ENCODE measurements at places on chromosomes 3 and 15. TPM values are rescaled to one million over a fixed set of nuclear protein-coding genes. Genes with fewer than 3 reads are reported as not detected.
A peak's percentile ranks its signal among the peaks of the same experiment; 100 is the strongest.

The NDUFAF3 gene
- total RNA-seq: 165 TPM

The TMC3 gene
- total RNA-seq: not detected

The INSYN1 gene
- total RNA-seq: 155 TPM

The FAM107A gene
- total RNA-seq: 95.2 TPM

The CCDC51 gene
- total RNA-seq: 11.9 TPM

DNA sequence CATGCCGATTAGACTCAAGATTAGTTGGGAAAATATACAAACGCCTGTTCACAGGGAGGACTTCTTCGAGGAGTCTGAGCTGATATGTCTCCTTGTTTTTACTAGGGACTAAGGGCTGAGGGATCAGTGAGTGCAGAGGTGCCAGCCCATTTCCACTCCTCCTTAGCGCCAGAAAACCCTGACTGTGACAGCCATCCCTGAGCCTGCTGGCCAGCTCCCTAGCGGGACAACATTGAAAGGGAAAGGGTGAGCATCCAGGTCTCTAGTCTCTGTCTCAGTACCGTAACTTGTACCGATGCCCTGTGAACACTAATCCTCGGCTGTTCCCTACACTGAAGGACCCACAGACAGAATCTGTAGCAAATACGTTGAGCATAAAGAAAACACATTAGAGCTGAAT lies 243.4 kb downstream of the WNT5A start:
- DNase-seq: no peak

DNA sequence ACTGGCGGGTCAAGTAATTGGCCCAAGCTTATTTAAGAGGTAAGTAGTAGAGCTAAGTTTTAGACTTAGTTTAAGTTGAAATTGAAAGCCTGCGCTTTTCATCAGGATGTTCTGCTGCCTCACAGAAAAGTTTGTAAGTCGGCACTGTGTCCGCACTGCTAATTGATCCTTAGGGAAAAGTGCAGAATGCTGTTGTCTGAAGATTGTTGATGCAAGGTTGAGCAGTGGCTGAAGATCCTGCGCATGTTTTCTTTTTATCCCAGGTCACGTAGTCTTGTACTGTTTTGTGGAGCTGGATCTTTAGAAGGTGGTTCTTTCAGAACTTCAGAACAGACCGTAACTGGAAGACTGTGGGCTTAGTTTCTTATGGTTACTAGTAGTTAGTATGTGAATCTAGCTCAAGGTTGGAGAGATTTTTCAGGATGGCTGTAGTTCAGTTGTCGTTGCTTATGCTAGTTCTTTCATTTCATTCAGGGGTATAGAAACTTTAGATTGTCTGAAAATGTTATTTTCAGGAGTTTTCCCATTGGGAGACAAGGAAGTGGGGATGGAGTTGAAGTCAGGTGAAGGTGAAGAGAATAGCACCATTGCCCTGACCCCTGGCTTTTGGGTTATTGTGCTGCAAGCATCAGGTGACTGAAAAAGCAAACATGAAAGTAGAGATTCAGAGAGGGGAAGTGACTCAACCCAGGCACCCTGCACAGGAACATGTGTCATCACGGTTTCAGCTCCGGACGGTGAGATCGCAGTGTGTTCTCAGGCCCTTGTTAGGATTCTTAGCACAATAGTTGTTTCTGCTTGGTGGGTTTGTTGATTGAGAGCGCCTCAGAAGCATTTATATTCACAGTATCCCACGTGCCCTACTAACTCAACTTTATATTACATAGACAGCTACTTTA lies 32.8 kb downstream of the AKAP13 start:
- DNase-seq: peak; percentile 50

DNA sequence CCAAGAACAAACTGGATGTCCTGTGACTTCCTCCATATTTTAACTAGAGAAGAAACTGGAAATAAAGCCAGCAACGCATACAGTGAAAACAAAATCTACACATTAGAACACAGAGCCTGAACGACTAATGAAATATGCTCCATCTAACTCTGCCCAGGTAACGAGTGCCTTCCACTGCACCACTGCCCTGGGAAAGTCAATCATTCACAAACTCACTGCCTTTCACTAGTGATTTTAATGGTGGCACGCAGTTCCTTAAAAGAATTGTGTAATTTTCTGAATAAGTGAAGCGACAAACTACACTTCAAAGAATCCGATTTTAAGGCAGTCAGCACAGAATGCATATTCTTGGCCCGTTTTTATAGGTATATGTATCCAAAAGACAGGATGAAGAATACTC lies 416.0 kb downstream of the SHQ1 start:
- DNase-seq: no peak

- DNase-seq: no peak
Observed at GRCh38 chr3:2510591-2511145, 412.0 kb downstream of the CNTN4 start.

DNA sequence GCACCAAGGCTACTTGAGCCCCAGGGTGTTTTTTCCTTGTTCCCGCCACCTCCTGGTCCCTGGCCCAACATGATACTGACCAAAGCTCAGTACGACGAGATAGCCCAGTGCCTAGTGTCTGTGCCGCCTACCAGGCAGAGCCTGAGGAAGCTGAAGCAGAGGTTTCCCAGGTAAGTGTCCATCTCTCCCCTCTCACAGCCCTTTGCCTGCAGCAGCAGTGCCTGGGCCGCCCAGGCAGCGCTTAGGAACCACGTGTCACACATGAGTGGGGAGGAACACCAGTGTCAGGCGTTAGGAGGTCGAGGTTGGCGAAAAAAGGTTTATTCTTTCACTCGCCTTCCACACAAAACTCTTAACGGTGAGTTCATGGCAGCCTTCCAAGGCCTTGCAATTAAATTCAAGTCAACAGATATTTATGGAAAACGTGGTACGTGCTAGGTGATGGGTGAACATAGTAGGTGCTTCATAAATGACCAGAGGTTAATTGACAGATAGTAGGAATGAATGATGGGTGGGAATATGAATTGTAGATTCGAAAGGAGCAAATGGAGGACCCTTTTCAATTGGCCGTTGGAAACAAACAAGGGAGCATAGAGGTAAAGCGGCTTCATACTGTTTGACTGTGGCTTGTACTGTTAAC lies 486 bp downstream of the CDIN1 start:
- no peak for DNase-seq

- DNase-seq: no peak
Observed at GRCh38 chr15:63157891-63158431, 684 bp upstream of the RPS27L start.

- DNase-seq: no peak
Observed at GRCh38 chr3:160968761-160969160, 136.4 kb downstream of the B3GALNT1 start.

GRCh38 chr15:68650901-68651709 lies 72.3 kb downstream of the CORO2B start:
- DNase-seq: peak; percentile 68

- no peak for DNase-seq
Observed at GRCh38 chr3:15341030-15341726, 8.8 kb upstream of the SH3BP5 start.

GRCh38 chr3:102059145-102059943 lies 210.0 kb downstream of the NFKBIZ start:
- DNase-seq: no peak

- DNase-seq: no peak
Observed at GRCh38 chr15:74157868-74158827, 15.4 kb upstream of the ISLR start.

- no peak for DNase-seq
Observed at GRCh38 chr3:85259748-85260147, 301.0 kb downstream of the CADM2 start.

DNA sequence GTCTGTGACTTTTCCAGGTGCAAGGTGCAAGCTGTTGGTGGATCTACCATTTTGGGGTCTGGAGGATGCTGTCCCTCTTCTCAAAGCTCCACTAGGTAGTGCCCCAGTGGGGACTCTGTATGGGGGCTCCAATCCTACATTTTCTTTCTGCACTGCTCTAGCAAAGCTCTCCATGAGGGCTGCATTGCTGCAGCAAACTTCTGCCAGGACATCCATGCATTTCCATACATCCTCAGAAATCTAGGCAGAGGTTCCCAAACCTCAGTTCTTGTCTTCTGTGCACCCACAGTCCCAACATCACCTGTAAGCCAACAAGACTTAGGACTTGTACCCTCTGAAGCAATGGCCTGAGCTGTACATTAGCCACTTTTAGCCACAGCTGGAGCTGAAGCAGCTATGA lies 694.5 kb upstream of the BCHE start:
- no peak for DNase-seq

DNA sequence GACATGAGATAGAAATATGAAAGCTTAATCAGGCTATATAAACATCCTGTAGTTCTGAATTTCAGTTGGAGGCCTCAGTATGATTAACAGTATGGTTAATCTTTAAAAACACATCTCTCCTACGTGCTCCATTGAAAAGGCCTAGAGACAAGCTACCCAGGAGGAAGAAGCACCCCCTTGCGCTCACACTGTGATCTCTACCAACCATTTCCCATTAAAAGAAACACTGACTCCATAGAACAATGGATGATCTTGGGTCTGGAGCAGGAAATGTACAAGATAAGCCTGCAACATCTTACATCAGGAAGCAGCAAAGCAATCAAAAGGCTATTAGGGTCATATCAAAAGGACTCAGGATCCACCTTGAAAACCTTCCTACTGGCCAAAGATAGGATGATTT lies 3.4 kb upstream of the EOGT start:
- no peak for DNase-seq

- DNase-seq: no peak
Observed at GRCh38 chr3:197183582-197183981, 114.8 kb downstream of the DLG1 start.

- DNase-seq: peak; percentile 69
Observed at GRCh38 chr15:73704869-73705645, 20.9 kb downstream of the CD276 start.

- DNase-seq: no peak
Observed at GRCh38 chr3:171833789-171834460, 9.2 kb upstream of the TMEM212 start.

GRCh38 chr15:101044625-101045235 lies 125.6 kb downstream of the LRRK1 start:
- DNase-seq: no peak
